Muscle of leg (tissue), 16 donors: ENCODE measurements at places on chromosomes 2 and 18.

DNA sequence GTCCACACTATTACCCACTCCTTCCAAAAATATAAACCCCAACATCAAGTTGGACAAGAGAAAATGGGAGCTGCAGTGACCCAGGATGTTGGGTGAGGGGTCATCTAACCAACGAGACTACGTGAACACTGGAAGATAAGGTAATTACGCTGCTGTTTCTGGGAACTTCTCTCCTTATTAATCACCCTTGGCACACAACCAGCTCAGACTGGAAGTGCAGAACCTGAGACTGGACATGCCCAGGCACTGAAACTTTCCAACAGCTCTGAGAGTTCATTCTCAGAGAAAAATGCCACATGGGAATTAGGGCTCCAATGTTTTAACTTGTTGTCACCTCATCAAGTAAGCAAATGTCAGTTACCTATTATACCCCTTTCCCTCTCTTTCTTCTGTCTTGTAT is 135.3 kb downstream of the CCDC148 start:
- H3K27ac ChIP-seq: no peak overlapping the region
- no peak for DNase-seq
- no peak overlapping the region for H3K4me3 ChIP-seq
- no peaks in the 10 kb centered on the region for H3K4me1 ChIP-seq
- no peaks in the 10 kb centered on the region for H3K36me3 ChIP-seq

GRCh38 chr2:20603791-20604190 is 47.1 kb downstream of the HS1BP3 start:
- H3K36me3 ChIP-seq: no peaks in the 10 kb centered on the region
- no peak overlapping the region for H3K27ac ChIP-seq
- no peak for DNase-seq
- H3K4me1 ChIP-seq: peaks cover 30% of the 10 kb centered on the region
- H3K4me3 ChIP-seq: no peak overlapping the region

- peak; percentile 49 for DNase-seq
- no peaks in the 10 kb centered on the region for H3K27me3 ChIP-seq
- H3K36me3 ChIP-seq: no peaks in the 10 kb centered on the region
- no peak overlapping the region for H3K4me3 ChIP-seq
- H3K27ac ChIP-seq: no peak overlapping the region
- no peaks in the 10 kb centered on the region for H3K4me1 ChIP-seq
These were observed 33.5 kb upstream of the CRIM1 start for GRCh38 chr2:36322108-36322507.

- no peak for DNase-seq
- no peak overlapping the region for H3K27ac ChIP-seq
- no peaks in the 10 kb centered on the region for H3K36me3 ChIP-seq
- no peaks in the 10 kb centered on the region for H3K4me1 ChIP-seq
These were observed 161.4 kb upstream of the GYPC start for GRCh38 chr2:126494593-126494992.

DNA sequence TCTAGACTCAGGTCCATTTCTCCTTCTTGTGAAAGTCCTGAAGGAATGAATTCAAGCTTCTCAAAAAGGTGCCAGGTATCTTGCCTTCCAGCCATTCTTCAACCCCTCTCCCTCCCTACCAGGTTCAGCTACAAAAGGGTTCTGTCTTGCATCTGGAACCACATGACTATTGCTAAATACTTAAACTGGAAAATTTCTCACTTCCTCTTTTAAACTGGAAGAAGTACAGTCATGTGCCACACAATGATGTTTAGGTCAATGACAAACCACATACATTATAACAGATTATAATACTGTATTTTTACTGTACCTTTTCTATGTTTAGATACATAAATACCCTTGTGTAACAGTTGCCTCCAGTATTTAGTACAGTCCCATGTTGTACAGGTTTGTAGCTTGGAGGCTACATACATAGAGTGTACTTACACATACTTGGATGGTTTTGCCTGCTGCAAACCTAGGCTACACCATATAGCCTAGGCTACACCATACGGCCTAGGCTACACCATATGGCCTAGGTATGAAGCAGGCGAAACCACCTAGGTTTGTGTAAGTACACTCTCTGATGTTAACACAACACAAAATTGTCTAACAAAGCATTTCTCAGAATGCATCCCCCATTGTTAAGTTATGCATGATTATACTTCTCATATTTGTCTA is 142.0 kb upstream of the DNMT3A start:
- no peaks in the 10 kb centered on the region for H3K36me3 ChIP-seq
- H3K27ac ChIP-seq: no peak overlapping the region
- no peaks in the 10 kb centered on the region for H3K27me3 ChIP-seq
- no peak overlapping the region for H3K4me3 ChIP-seq
- peak; percentile 66 for DNase-seq

DNA sequence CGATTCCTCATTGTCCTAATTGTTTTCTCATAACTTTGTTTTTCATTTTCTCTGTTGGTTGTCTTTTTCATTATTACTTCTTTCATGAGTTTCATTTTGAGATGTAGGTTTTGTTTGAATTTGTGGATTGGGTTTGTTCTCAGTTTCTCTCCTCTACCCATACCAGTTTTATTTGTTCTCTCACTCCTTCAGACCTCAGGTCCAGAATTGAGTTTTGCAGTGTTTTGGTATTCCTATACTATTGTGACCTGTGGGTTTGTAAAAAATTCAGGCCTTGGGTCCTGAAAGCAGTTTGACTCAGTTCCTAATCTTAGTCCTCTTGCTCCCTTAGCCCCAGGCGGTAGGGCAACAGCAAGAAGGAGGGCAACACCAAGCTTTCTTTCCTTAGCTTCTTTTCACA is 28.3 kb upstream of the UBE2E3 start:
- H3K27me3 ChIP-seq: no peaks in the 10 kb centered on the region
- no peak overlapping the region for H3K27ac ChIP-seq
- H3K4me1 ChIP-seq: no peaks in the 10 kb centered on the region

DNA sequence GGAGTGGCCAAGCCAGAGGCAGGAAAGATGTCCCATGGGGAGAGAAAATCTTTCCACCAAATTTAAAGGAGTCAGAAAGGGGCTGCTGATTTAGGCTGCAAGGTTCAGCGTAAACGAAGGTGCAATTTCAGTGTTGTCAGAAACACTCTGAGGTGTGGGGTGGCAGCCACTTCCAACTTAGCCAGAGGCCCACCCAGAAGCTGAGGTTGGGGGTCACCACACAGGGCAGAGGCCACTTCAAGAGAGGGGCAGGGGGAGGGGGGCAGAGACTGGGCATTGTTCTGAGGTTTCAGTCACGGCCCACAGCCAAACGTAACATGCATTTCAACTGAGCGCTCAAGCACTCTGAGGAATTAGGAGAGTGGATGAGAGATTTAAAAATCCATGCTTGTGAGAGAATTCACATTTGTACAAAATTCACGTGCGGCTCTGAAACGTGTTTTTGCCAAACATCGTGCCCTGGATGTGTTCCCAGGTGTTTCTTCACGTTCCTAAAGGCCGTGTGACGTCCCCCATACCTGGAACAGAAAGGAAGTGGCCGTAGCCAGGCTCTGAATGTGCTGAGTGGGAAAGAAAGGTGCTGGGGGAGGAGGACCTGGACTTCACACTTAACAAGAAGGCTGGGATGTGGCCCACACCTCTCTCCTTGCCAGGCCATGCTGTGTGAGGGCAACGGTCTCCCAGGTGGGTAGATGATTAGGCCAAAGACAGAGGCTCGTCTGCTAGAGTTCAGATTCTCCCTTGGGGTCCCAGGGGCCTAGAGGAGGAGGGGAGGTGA is 19.5 kb upstream of the BOK start:
- no peak overlapping the region for H3K4me3 ChIP-seq
- peaks cover 21% of the 10 kb centered on the region for H3K27me3 ChIP-seq
- no peaks in the 10 kb centered on the region for H3K36me3 ChIP-seq
- H3K27ac ChIP-seq: no peak overlapping the region
- DNase-seq: no peak

- no peak overlapping the region for H3K27ac ChIP-seq
- no peaks in the 10 kb centered on the region for H3K4me1 ChIP-seq
- no peak overlapping the region for H3K4me3 ChIP-seq
- H3K27me3 ChIP-seq: no peaks in the 10 kb centered on the region
- no peak for DNase-seq
These were observed 506.7 kb downstream of the NUP35 start for GRCh38 chr2:183630964-183631363.

DNA sequence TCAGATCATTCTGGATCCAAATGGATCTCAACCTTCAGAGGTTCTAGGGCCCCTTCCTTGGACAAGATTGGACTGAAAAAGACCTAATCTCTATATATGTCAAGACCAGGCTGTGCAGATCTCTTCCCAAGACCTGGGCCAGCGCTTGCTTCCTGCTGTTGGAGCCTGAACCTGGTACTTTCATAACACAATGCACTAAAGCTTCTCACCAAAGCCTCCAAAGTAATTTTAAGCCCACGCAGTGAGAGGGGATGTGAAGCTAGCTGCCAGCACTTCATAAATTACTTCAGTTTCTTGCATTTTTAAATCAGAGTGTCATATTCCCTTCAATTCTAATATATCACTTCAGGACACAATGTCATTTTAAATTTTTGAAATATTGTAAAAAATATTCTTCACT is 50.7 kb downstream of the LRRC30 start:
- no peak overlapping the region for H3K27ac ChIP-seq
- no peaks in the 10 kb centered on the region for H3K27me3 ChIP-seq
- no peak overlapping the region for H3K4me3 ChIP-seq
- no peaks in the 10 kb centered on the region for H3K4me1 ChIP-seq
- no peak for DNase-seq

DNA sequence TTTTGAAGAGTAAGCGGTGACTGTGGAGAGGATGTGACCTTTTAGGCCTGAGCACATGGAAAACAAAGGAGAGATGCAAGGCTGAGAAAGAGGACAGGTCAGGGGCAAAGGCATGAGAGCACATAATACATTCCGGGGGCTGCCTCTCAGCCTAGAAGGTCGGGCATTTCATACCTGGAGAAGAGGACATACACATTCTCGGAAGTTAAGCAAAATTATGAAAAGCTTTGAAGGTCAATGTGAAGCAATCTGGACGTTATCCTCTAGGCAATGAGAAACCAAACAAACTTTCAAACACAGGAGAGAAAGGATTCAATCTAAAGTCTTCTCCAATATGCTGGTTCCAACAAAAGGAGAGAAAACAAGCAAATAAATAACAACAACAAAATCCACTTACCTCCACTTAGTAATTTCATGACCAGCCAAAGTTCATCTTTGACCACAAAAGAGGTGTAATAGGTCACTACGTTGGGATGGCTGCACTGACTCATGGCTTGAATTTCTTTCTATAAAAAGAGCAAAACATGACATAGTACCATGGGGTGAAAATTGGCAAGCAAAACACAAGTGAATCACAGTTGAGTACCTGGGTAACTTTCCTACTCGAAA is 80.4 kb downstream of the STK39 start:
- H3K4me1 ChIP-seq: no peaks in the 10 kb centered on the region
- no peaks in the 10 kb centered on the region for H3K36me3 ChIP-seq
- no peak for DNase-seq
- H3K4me3 ChIP-seq: no peak overlapping the region

GRCh38 chr2:55111570-55112228 is 61.4 kb upstream of the RTN4 start:
- H3K27me3 ChIP-seq: no peaks in the 10 kb centered on the region
- peak overlapping the region; percentile 94 for H3K27ac ChIP-seq
- DNase-seq: peak; percentile 79
- H3K36me3 ChIP-seq: no peaks in the 10 kb centered on the region

GRCh38 chr18:25648716-25649260 is 296.8 kb upstream of the ZNF521 start:
- H3K4me1 ChIP-seq: peaks cover 18% of the 10 kb centered on the region
- peak; percentile 75 for DNase-seq
- H3K27ac ChIP-seq: no peak overlapping the region
- no peak overlapping the region for H3K4me3 ChIP-seq
- no peaks in the 10 kb centered on the region for H3K36me3 ChIP-seq

- DNase-seq: no peak
- H3K4me1 ChIP-seq: no peaks in the 10 kb centered on the region
- no peak overlapping the region for H3K27ac ChIP-seq
- no peaks in the 10 kb centered on the region for H3K36me3 ChIP-seq
- H3K4me3 ChIP-seq: no peak overlapping the region
These were observed 365.2 kb downstream of the AKAIN1 start for GRCh38 chr18:4831791-4832375.

GRCh38 chr2:62787386-62787785 is 81.9 kb downstream of the EHBP1 start:
- no peaks in the 10 kb centered on the region for H3K27me3 ChIP-seq
- no peak overlapping the region for H3K4me3 ChIP-seq
- H3K27ac ChIP-seq: no peak overlapping the region
- no peaks in the 10 kb centered on the region for H3K36me3 ChIP-seq
- DNase-seq: peak; percentile 54

- H3K27me3 ChIP-seq: peaks cover 25% of the 10 kb centered on the region
- H3K27ac ChIP-seq: no peak overlapping the region
- H3K4me1 ChIP-seq: peaks cover 16% of the 10 kb centered on the region
- no peaks in the 10 kb centered on the region for H3K36me3 ChIP-seq
These were observed 3.3 kb upstream of the ZBTB7C start for GRCh38 chr18:48412339-48412929.

DNA sequence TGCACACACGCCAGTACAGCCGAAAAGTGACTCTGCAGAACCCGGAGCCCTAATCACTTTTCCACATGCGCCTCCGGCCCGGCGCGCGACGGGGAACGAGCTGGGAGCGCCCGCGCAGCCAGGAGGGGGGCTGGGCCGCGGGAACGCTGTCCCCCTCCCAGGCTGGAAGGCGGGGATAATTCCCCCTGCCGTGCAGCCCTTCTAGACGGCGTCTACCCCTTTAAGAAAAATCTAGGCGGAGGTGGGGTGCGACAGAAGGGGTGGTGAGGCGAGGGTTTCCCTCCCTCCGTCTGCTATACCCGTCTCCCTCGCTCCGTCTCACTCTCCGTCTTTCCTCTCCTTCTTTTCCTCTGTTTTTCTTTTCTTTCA is 2.4 kb downstream of the CYP26B1 start:
- peak overlapping the region; percentile 49 for H3K4me3 ChIP-seq
- H3K4me1 ChIP-seq: peaks cover 87% of the 10 kb centered on the region
- no peaks in the 10 kb centered on the region for H3K36me3 ChIP-seq
- peaks cover 78% of the 10 kb centered on the region for H3K27me3 ChIP-seq
- peak; percentile 94 for DNase-seq

GRCh38 chr18:48787203-48788151 is 163.3 kb downstream of the SMAD7 start:
- H3K4me3 ChIP-seq: no peak overlapping the region
- H3K36me3 ChIP-seq: peaks cover 27% of the 10 kb centered on the region
- H3K4me1 ChIP-seq: peaks cover 39% of the 10 kb centered on the region
- DNase-seq: no peak

GRCh38 chr2:173299764-173300163 is 54.9 kb upstream of the CDCA7 start:
- no peaks in the 10 kb centered on the region for H3K27me3 ChIP-seq
- no peak overlapping the region for H3K27ac ChIP-seq
- H3K4me1 ChIP-seq: no peaks in the 10 kb centered on the region
- no peaks in the 10 kb centered on the region for H3K36me3 ChIP-seq

DNA sequence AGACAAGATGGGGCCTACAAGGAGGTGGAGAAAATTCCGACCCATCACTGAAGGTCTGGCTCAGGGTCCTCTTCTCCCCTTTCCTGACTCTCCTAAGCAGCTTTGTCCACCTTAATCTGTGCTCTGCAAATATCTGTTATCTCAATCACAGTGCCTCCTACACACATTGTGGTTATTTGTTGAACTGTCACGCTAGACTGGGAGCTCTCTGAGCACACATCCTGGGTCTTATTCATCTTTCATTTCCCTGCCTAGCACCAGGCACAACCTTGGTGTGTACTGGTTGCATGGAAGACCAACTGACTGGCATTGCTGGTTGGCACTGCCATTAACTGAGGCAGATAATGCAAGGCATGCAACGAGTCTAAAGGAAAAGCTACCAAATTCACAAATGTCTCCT is 122.9 kb upstream of the ST6GAL2 start:
- no peaks in the 10 kb centered on the region for H3K27me3 ChIP-seq
- no peak for DNase-seq
- no peak overlapping the region for H3K27ac ChIP-seq
- H3K4me3 ChIP-seq: no peak overlapping the region

- no peak overlapping the region for H3K27ac ChIP-seq
- DNase-seq: no peak
- no peaks in the 10 kb centered on the region for H3K36me3 ChIP-seq
- H3K4me3 ChIP-seq: no peak overlapping the region
- no peaks in the 10 kb centered on the region for H3K27me3 ChIP-seq
These were observed 33.4 kb downstream of the YPEL5 start for GRCh38 chr2:30180226-30180625.
